Naive thymus-derived CD4-positive, alpha-beta T cell (primary cell): ENCODE measurements at places on chromosomes 16 and 17. TPM values are rescaled to one million over a fixed set of nuclear protein-coding genes. Genes with fewer than 3 reads are reported as not detected.

GRCh38 chr17:27158382-27158781 is 135.5 kb upstream of the WSB1 start:
- DNase-seq = no peak

DNA sequence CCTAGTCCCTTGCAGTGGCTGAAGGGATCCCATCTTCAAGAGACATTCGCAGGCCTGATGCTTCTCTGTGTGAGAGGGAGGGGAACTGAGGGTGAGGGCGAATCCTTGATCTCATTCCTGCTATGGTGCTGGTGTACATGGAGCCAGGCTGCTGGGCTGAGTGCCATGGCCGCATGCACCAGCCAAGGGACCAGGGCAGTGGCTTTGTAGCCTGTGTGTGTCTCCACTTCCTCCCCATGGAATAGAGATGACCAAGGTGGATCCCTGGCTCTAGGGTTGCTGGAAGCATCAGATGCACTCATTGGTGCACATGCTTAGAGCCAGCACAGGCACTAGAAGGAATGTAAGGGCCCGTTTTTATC is 195.0 kb downstream of the FOXL1 start:
- no peak for DNase-seq

- no peak for DNase-seq
These were observed 10.2 kb upstream of the ETV4 start for GRCh38 chr17:43556292-43556691.

- DNase-seq = no peak
These were observed 23.3 kb downstream of the CPNE2 start for GRCh38 chr16:57115514-57116182.

GRCh38 chr16:15033309-15033707 is 22.6 kb downstream of the NTAN1 start:
- no peak for DNase-seq

GRCh38 chr16:67284699-67285646 is 5.6 kb downstream of the PLEKHG4 start:
- no peak for DNase-seq

GRCh38 chr17:7001318-7001961 is 5.6 kb downstream of the ALOX12 start:
- DNase-seq = no peak

DNA sequence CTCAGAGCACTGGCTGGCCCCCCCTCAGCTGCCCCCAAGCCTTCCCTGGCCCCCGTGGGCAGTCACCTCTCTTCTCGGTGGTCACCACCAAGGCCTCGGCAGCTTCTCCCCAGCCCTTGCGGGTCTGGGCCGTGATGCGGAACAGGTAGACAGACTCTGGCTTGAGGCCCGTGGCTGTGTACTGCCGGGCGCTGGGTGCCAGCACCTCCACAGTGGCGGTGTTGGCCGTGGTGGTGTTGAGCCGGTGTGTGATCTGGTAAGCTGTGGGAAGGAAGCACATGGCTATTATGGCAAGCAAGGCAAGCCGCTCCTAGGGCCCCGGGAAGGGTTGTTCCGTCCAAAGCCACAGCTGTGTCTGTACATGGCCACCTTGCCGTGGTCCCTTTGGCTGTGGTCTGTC is 78.4 kb upstream of the CDC42EP4 start:
- no peak for DNase-seq

GRCh38 chr16:24819462-24820040 is 26.2 kb upstream of the SLC5A11 start:
- no peak for DNase-seq

- DNase-seq = no peak
These were observed 7.9 kb upstream of the MT2A start for GRCh38 chr16:56600398-56600999.

DNA sequence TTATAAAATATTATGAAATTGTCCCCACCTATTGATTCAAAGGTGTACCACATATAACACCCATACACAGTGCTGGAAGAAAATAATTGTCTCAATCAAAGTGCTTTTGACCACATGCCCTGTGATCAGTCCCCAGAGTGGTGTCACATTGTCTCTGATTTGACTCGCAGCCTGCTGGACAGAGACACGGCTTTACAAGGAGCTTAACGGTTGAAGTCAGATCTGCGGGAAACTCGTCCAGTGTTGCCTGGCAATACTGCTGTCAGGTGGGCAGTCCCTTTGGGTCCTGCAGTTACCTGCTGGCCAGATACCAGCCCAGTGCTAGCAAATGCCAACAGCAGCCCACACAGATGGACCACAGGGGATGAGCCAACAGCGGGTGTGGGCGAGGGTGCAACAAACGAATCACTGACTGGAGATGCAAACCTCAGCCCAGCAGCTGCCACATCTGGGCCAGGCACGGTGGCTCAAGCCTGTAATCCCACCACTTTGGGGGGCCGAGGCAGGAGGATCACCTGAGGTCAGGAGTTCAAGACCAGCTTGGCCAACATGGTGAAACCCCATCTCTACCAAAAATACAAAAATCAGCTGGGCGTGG is 26.2 kb upstream of the SSTR2 start:
- DNase-seq = no peak

DNA sequence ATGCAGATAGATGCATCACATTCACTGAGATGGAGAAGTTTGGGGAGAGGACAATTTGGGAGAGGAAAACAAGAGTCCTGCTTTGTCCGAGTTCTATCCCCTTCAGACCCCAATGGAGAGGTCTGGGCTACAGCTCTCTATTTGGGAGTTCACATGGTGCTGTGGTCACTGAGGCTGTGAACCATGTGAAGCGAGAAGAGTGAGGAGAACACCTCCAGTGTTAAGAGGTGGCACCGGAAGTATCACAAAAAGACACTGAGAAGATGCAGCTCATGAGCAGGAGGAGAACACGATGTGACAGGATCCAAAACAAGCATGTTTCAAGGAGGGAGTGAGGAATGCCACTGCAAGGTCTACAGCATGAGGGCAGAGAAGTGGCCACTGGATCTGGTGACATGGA is 39.7 kb downstream of the PIK3R5 start:
- no peak for DNase-seq

- no peak for DNase-seq
These were observed 23.9 kb downstream of the SLC38A10 start for GRCh38 chr17:81271226-81271625.

DNA sequence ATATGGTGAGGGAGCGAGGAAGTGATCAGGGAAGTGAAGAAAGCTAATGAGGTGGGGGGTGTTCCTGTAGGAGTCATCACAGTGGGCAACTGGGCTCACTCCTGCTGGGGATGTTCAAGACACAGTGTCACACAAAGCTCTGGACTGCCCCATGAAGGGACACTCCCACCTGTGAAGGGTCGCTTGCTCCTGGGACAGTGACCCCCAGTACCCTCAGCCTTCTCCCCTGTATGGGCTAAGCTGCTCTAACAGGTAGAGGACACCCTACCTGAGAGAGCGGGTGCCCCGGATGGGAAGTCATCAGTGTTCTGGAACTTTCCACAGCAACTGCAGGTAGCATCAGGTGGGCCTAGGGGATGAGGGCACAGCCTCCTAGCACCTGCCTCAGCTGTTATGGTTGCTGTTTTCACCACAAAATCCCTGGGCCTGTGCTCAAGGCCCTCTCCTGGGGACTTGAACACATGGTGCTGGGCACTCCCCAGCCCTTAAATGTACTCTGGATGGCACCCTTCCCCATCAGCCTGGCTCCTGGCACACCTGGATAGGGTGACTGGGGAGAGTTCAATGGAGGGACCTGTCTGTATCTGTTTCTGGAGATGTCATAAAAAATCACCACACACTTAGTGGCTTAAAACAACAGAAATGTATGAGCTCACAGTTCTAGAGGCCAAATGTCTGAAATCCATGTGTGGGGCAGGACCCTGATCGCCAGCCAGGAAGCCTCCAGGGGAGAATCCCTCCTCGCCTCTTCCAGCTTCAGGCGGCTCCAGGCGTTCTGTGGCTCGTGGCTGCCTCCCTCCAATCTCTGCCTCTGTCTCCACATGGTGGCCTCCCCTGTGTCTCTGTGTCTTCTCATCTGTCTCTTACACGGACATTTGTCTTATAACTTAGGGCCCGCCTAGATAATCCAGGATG is 104.0 kb upstream of the CDH5 start:
- no peak for DNase-seq

DNA sequence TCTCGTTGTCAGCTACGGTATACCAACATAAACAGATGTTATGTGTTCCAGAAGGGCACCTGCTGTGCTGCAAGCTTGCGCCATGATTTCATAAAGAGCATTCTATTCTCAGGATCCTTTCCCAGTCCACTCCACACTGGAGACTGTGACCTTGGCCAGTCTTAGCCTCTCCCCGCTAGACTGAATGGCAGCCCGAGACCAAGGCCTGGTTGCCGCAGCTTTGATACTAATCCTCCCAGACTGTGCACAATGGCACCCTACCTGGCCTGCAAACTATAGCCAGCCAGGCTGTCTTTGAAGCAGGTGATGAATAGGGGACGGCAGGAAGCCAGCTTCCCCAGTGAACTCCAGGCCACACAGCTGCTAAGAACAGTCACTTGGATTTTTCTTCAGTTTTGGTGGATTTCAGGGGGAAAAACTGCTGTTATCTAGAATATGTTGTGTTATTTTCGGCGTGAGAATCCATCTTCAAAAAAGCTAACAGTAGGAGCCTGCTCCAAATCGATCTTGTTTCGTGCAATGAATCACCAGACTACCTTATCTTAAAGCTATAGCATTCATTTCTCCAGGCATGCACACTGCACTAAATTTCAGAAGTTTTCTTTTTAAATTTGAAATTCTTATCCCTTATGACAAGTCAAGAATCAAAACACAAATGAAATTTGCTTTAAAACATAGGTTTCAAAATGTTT is 289.0 kb downstream of the CEP112 start:
- no peak for DNase-seq

DNA sequence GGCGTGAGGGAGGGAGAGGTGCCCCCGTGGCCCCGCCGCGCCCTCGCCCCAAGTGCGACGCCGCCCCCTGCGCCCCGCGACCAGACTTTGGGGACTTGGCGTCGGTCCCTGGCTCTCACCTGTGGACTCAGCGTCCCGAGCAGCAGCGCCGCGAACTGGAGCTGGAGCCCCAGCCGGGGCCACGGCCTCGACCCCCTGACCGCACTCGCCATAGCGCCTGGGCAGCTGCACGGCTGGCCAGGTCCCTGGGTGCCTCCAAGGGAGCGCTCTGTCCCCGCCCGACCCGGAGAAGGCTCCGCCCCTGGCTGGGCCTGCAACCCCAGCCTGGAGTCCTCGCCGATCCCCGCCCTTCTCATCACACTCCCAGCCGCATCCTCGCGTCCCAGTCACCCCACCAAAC is at the start of gene ERN2:
Gene ERN2 (minus strand): TSS at position 247 of the 400 bp plus-strand sequence. CDS start 35 bp downstream, at position 212.
- no peak for DNase-seq

GRCh38 chr16:51524555-51525373 is 373.7 kb upstream of the SALL1 start:
- DNase-seq = no peak

DNA sequence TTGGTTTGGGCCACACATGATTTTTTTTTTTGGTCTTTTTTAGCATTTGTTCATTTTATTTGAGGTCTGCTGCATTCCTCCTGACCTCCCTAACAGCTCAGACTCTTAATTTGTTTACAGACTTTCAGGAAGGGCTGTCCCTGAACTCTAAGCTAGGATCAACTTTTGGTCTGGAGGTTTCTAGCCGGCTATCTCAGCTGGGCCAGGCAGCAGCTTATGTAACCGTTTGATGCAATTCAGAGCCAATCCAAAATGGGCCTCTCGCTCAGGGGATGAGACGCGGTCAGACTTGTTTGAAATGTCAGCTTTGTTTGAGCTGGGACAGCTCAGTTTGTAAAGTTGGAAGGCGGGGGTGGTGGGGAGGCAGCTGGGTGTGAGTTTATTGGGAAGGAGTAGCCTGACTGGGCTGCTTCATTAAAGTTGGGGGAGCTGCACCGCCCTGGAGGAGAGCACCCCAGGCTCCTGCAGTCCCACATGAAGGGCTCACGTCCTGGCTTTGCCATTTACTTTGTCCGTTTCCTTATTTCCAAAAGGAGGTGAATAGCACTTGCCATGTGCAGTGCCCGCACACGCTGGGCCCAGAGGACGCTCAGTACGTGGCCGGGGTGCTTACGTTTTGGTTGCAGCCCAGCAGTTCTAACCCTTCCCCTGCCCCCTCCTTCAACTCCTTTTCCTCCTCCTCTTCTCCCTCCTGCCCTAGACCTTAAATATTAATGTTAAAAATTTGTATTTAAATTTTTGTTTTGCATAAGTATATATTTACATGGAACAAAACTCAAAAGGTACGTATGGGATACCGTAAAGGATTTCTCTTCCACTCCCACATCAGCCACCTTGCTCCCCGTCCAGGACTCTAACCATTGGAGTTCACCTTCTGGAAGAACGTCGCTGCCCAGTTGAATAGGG is 121.2 kb downstream of the SNX29 start:
- no peak for DNase-seq

- no peak for DNase-seq
These were observed 6.0 kb downstream of the ST3GAL2 start for GRCh38 chr16:70432723-70433457.

DNA sequence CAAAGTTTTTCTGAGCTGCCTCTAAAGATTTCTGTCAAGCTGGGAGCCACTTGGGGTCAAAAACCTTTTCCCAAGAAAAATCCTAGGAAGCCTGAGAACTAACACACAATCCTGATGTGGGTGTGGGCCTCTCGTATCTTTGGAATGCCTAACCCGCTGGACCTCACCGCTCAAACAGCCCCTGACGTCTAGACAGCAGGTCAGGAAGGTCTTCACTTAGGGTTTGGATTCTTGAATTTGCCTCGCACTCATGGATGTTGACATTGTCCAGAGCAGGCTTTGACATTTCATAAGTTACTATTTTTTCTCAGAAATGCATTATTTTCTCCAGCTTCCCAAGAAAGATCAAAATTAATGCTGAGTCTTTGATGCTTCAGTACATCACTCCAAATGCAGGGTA is 18.9 kb downstream of the TEX2 start:
- DNase-seq = no peak

- peak; percentile 51 for DNase-seq
These were observed 789 bp downstream of the CSNK1D start for GRCh38 chr17:82272495-82273326.

CACNG5 gene
- not detected for polyA plus RNA-seq

ACSM2A gene
- polyA plus RNA-seq = not detected

TBC1D10B gene
- polyA plus RNA-seq = 13.6 TPM

KRTAP9-2 gene
- not detected for polyA plus RNA-seq

DNASE1L2 gene
- not detected for polyA plus RNA-seq

MVP gene
- polyA plus RNA-seq = 183 TPM

CD300E gene
- not detected for polyA plus RNA-seq

ZP2 gene
- not detected for polyA plus RNA-seq
